Lung (tissue), 17 donors: ENCODE measurements at places on chromosomes 6 and 20. TPM values are rescaled to one million over a fixed set of nuclear protein-coding genes. Genes with fewer than 3 reads are reported as not detected.

GRCh38 chr20:57881466-57882385, 171.9 kb upstream of the PMEPA1 start:
- H3K27ac ChIP-seq, result no peak overlapping the region
- peaks cover 21% of the 10 kb centered on the region for H3K4me1 ChIP-seq
- H3K36me3 ChIP-seq, result no peaks in the 10 kb centered on the region
- DNase-seq, result no peak
- H3K27me3 ChIP-seq, result no peaks in the 10 kb centered on the region

DNA sequence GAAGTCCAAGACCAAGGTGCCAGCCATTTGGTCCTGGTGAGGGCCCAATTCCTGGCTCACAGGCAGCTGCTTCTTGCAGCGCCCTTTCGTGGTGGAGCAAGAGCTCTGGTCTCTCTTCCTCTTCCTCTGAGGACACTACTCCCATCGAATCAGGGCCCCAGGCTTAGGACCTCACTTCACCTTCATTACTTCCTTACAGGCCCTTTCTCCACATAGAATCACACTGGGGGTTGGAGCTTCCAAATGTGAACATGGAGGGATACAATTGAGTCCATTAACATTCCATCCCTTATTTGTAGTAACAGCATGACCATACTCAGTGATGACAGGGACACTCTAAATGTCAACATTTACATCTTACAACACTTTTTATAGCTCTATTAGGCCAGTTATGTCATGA, 2.3 kb downstream of the RAMACL start:
- no peak for DNase-seq
- H3K4me1 ChIP-seq, result peaks cover 10% of the 10 kb centered on the region
- H3K27ac ChIP-seq, result no peak overlapping the region
- H3K4me3 ChIP-seq, result no peak overlapping the region
- no peaks in the 10 kb centered on the region for H3K36me3 ChIP-seq

DNA sequence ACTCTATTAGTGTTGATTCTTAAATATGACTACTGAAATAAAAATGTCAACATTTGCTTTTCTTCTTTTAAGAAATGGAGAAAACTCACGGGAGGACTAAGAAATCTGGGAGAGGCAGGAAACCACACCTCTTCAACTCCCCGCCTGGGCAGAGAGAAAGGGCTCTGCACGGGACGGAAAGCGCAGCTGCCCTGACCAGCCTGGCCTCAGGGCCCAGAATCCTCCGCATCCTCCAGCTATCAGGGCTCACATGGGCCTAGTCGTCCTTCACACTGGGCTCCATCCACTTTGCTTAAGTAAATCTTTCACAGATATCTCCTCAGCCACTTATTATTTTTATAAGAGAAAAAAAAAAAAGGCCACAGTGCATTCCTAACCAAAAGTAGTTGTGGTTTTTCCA, 215.1 kb downstream of the TBXT start:
- no peak overlapping the region for H3K4me3 ChIP-seq
- H3K27me3 ChIP-seq, result no peaks in the 10 kb centered on the region
- no peaks in the 10 kb centered on the region for H3K4me1 ChIP-seq
- H3K36me3 ChIP-seq, result no peaks in the 10 kb centered on the region
- no peak for DNase-seq
- H3K27ac ChIP-seq, result no peak overlapping the region

DNA sequence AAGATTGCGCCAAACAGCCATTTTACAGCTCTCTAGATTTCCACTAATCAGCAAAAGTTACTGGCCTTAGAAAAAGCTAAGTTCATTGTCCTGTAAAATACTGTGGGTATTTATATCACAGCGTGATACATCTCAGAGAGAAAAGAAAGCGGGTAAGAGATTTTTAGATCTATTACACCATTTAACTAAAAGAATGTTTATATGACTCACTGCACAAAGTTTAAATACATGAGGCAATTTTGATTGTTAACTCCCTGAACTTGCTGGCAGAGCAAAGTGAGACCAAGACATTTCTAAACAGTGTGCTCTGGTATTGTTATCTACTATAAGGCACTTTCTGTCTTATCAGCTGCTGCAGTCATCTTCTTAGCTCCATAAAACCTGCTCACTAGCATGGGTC, 314.3 kb downstream of the EPHA7 start:
- H3K27ac ChIP-seq, result no peak overlapping the region
- peaks cover 15% of the 10 kb centered on the region for H3K4me1 ChIP-seq
- H3K4me3 ChIP-seq, result no peak overlapping the region

DNA sequence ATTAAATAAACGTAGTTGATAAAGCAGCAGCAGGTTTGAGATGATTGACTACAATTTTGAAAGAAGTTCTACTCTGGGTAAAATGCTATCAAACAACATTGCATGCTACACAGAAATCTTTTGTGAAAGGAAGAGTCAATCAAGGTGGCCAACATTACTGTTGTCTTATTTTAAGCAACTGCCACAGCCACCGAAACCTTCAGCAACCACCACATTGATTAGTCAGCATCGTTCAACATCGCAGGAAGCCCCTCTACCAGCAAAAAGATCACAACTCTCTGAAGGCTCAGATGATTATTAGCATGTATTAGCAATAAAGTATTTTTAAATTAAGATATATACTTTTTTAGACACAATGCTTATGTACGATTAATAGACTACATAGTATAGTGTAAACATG, 14.0 kb downstream of the PGBD1 start:
- H3K27ac ChIP-seq, result no peak overlapping the region
- peaks cover 10% of the 10 kb centered on the region for H3K36me3 ChIP-seq
- no peak for DNase-seq

DNA sequence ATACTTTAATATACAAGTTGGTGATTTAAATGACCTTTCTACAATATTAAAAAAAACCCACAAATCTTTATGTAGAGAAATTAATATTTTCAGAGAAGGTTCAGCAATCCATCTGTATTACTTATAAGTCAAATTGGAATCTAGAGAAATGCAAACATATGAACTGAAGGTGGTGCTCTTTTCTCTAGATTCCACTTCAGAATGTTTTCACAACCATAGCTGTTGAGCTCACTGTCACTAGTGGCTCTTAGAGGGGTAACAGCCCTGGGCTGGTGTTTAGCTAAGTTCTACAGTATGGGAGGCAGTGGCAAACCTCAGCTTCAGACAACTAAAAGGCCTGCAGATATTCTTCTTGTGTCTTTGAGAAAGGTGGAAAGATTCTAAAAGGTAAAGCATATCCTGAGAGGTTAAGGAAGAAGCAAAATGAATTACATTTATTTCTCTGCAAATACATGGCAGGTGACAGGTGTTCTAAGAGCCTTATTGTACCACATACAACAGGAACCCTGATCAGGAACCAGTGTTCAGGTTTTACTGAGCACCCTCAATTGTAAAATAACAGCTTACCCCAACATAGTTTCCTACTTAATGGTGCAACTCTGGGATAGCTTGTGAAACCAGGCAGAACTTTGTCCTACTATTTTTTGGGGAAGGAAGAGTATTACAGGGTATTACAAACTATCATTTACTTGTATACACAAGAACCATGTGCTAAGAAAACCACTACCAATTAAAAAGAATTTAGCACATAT, 56.6 kb upstream of the SAMHD1 start:
- no peak overlapping the region for H3K27ac ChIP-seq
- no peak for DNase-seq
- no peaks in the 10 kb centered on the region for H3K27me3 ChIP-seq
- H3K36me3 ChIP-seq, result peaks cover 6% of the 10 kb centered on the region

DNA sequence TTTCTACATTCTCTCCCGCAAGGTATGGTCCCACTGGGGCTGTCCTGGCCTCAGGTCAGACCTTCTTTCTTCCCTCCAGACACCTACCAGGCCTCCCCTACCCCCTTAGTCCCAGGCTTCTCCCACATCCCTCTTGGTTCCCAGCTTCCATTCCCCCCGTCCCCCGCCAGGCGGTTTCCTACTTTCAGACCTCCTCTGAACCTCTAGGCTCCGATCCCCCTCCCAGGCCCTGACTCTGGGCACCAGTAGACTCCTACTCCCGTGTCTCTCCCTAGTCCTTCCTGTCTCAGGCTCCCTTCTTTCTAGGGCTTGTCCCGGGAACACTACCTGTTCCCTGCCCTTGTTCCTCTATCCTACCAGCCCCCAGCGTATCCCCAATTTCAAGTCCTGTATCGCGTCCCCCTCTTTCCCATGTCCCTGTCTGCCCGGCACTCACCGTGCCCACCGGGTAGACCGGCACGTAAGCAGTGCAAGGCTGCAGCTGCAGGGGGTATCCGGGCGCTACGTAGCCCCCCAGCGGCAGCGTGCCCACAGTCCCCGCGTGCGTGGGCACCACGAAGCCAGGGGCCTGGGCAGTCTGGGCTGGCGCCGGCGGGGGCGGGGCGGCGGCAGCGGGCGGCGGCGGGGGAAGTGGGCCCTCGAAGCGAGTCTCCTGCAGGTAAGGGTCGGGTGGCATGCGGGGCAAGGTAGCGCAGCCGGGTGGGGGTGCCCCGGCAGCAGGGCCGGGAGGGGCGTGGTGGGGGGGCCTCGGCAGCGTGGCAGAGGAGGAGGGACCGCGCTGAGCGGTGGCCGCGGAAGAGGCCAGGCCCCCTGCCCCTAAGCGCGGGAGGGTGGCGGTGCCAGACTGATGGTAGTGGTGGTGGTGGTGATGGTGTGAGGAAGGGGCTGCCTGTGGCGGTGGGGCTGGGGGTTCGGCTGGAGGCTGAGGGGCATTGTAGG, 1.5 kb downstream of the PRRT1 start:
- no peak overlapping the region for H3K4me3 ChIP-seq
- no peak for DNase-seq
- no peak overlapping the region for H3K27ac ChIP-seq

DNA sequence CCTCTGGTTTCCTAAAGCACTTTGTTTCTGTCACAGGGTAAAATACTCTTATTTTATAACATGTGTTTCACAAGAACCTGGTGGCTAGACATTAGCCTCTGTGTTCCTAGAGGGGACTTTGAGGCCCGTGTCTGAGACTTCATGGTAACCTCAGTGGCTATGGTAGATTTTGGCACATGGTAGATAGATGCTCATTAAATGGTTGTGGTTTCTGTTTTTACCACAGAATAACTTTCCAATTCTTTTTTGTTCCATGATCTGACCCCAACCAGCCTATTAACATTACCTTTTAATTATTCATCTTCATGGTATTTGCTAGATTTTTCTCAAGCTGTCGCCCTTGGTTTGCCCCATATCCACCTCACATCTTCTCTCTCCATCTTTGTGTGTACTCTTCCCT, 34.3 kb downstream of the CCN2 start:
- H3K4me1 ChIP-seq, result no peaks in the 10 kb centered on the region
- no peak for DNase-seq
- no peaks in the 10 kb centered on the region for H3K27me3 ChIP-seq
- no peaks in the 10 kb centered on the region for H3K36me3 ChIP-seq

DNA sequence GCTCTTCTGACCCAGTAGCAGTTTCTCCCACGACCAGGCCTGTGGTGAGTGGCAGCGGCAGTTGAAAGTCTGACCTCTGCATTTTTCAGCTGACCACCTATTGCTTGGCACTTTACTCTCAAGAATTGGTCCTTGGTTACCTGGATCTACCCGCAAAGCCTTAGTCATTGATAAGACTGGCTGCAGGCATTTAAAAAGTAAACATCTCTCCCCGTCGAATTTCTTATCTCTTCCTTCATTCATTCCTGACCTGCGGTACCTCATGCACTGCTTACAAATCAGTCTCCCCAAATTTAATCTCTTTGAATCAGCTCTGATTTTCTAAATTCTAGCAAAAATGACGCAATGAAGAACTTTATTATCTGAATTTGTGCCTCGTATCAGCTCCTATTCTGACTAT, 26.1 kb upstream of the IPCEF1 start:
- no peaks in the 10 kb centered on the region for H3K27me3 ChIP-seq
- no peak overlapping the region for H3K4me3 ChIP-seq
- no peak overlapping the region for H3K27ac ChIP-seq
- no peaks in the 10 kb centered on the region for H3K36me3 ChIP-seq
- DNase-seq, result no peak

DNA sequence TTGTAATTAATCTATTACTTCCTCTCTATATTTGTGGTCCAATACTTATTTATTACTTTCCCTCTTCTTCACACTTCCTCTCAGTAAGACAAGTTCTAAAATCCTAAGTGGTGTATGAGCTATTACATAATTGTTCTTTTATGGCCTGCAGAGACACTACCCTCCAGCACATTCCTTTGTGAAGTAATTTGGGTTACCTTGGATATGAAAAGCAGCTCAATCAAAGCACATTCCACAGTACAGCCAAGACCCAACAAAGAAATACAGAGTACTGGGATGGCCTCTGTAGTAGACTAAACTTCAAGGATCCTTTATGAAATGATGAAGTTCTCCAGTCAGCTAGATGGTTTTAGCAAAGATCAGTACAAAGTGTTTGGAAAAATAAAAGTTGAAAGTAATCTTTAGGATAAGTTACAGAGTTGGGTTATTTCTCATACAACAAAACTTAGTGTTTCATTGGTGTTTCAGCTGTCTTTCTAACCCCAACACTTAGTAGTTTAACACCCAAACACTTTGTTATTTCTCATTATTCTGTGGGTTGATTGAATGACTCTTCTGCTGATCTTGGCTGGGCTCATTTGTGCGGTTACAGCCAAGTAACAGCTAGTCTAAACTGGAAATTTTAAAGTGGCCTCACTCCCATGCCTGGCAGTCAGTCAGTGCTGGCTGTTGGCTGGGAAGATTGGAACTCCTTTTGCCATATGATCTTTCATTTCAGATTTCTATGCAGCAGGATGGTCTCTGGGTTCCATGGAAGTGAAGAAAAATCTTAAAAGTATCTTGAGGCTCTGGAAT, 161.5 kb upstream of the POU3F2 start:
- DNase-seq, result no peak
- no peak overlapping the region for H3K4me3 ChIP-seq
- no peak overlapping the region for H3K27ac ChIP-seq
- no peaks in the 10 kb centered on the region for H3K36me3 ChIP-seq

DNA sequence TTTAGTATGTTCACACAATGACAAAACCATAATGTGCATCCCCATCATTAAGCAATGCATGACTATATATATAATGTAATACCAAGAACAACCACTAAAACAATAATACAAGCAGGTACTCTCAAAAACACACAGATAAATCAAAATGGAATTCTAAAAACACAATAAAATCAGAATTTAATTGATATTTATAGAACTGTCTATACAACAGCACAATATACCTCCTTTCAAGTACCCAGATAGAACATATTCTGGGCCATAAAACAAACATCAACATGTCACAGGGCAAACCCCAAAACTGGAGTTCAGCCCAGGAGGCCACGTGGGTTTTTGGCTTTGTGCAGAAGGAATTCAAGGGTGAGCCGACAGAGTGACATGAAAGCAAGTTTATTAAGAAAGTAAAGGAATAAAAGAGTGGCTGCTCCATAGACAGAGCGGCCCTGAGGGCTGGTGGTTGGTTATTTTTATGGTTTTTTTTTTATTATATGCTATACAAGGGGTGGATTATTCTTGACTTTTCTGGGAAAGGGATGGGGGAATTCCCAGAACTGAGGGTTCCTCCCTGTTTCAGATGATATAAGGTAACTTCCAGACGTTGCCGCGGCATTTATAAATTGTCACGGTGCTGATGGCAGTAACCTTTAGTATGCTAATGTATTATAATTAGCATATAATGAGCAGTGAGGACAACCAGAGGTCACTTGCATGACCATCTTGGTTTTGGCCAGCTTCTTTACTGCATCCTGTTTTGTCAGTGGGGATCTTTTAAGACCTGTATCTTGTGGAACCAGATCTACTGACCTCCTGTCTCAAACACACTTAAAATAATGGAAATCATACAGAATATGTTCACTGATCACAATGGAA, 5.6 kb downstream of the RAB23 start:
- no peak overlapping the region for H3K27ac ChIP-seq
- no peak overlapping the region for H3K4me3 ChIP-seq
- no peaks in the 10 kb centered on the region for H3K27me3 ChIP-seq
- no peaks in the 10 kb centered on the region for H3K36me3 ChIP-seq
- no peaks in the 10 kb centered on the region for H3K4me1 ChIP-seq

The SMOC2 gene
- 5.3 TPM for total RNA-seq

The MYH7B gene
- total RNA-seq, result 0.55 TPM

The GPR6 gene
- total RNA-seq, result not detected

The RPS6KA2 gene
- total RNA-seq, result 109 TPM

The SMIM29 gene
- 8.5 TPM for total RNA-seq

The MAD2L1BP gene
- total RNA-seq, result 19.5 TPM

The IYD gene
- total RNA-seq, result 1.9 TPM
